ENCODE measurements at places on chromosomes 13 and 19.

- DNase-seq, result no peak
These were observed 867.1 kb downstream of the UQCRFS1 start for GRCh38 chr19:28345811-28346210.

- no peak for DNase-seq
These were observed 6.3 kb downstream of the PNKP start for GRCh38 chr19:49861107-49861506.

GRCh38 chr13:48160606-48161278 lies 65.8 kb upstream of the MED4 start:
- DNase-seq, result no peak

- DNase-seq, result no peak
These were observed 25.2 kb downstream of the KCTD15 start for GRCh38 chr19:33821871-33822270.

DNA sequence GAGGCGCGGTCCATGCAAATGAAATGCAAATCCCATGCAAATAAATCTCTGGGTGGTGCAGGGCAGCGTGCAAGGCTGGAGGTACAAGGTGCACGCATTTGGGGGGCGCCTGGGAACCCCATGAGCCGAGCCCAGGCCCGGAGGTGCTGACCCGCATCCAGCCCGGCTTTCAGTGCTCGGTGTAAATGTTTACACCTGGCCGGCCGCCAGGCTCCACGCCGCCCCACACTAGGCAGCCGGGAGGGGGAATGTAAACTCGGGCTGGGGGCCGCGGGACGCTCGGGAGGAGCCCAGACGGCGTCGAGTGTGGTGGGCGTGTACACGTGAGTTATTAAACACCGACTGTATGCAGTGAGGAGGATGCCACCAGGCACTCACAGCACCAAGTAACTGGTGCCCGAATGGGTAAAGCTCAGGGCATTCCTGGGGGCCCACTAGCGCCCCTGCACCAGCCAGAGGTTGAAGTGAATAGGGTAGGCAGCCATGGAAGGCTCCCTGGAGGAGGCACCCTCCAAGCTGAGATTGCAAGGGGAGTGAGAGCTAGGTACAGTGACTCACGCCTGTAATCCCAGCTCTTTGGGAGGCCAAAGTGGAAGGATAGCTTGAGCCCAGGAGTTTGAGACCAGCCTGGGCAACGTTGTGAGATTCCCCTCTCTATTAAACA lies 17.2 kb downstream of the FUT6 start:
- DNase-seq, result no peak

DNA sequence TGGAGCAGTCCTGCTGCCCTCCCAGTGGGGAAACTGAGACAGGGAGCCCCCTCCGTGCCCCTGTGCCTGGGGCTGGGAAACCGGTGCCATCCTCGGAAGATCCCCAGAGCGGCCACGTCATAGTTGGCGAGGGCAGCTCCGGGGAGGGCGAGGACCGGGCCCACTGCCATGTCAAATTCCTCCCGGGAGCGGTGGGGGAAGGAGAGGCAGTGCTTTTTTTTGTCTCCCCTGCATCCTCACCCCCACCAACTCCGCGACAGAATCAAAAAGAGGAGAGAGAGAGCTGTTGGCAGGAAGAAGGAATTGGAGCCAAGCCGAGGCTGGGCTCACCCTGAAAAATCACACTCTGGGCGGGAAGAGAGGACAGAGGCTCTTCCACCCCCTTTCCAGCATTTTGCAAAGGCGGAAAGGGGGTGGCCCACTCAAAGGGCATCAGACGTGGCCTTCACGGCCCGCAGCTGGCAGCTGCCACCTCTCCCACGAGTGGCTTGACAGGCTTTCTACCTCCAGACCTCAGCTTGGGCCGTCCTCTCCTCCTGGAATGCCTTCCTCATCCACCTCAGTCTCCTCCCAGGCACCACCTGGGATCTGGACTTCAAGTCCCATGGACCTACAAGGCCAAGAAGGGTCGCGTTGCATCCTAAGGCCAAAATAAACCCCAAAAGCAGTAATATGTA lies 19.6 kb upstream of the NFIC start:
- DNase-seq, result peak; percentile 88

DNA sequence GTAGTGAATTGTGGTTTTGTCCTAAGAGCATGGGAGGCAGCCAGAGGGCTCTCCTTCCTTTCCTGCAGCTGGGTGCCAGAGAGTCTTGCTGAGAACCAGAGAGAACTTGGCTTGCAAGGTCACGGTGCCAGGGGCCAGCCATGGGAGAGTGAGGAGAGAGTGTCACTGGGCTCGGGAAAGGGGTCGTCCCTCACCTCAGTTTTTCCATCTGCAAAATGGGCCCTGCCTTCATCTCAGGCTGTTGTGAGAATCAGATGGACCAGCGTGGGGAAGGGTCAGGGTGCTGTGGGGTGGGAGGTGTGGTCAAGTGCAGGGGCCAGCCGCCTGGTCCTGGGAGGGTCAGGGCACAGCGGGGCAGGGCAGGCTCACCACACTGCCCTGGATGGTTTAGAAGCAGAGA lies 7.3 kb downstream of the LRP3 start:
- DNase-seq, result no peak

GRCh38 chr13:60925686-60926085 lies 490.0 kb downstream of the PCDH20 start:
- no peak for DNase-seq

- DNase-seq, result no peak
These were observed 88.4 kb downstream of the NALCN start for GRCh38 chr13:101327871-101328270.

- no peak for DNase-seq
These were observed 1.6 kb downstream of the SPINT2 start for GRCh38 chr19:38265921-38266429.

- DNase-seq, result no peak
These were observed 22.1 kb downstream of the MIPEP start for GRCh38 chr13:23867027-23867491.

DNA sequence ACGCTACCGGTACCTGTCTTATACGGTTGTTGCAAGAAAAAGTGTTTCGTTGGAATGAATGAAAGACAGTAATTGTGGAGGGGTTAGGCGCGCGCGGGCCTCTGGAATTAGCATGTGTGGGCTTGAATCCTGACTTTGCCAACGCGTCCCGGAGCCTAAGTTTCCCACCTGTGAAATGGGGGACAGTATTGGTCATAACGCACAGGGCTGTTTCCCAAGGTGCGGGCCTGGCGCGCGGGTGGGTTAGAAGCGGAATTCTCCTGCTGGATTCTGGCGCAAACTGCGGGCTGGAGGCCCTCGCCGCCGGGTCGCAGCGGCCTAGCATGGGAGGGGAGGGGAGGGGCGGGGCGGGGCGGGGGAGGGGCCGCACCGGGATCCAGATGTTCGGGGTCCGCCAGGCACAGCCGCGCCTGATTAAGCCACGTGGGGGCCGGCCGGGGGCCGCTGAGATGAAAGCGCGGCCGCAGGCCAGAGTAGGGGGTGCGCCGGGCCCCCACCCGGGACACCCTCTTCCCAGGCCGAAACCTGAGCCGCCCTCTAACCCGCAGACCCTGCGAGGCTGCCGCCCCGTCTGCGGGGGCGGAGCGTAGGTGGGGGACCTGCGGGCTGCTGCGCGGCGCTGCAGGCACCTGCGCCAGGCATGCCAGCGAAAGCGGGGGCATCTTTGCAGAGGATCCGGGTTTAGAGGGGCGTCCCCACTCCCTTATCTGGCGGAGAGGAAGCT lies 1.2 kb upstream of the TMEM59L start:
- no peak for DNase-seq

DNA sequence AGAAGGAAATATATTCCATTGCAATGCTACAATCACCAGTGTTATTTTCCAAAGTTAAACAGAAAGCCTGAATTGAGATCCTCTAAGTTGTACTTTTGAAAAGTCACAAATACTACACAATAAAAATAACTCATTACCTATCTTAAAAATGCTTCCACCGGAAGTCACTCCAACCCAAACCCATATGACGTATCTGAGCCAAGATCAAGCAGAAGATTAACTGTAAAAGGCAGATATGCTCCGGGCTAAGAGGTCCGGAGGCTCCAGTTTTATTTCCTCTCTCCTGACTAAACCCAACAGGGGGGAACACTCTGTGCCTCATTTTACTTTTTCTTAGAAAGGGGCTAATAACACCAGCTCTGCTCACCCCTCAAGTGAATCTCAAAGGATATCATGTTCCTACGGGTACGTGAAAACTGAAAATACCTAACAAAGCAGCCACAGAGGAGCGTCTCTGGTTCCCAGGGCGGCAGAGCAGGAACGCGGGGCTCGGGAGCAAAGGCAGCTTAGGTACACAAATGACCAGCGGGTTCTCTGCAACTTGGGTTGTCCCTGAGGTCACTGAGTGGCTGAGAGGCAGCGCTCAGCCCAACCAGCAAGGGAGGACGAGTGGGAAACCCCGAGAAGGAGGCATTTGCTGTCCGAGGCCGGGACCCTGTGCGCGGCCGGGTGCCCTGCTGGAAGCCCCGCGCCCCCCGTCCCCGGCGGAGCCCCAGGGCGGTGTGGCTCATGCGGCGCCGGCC lies 750 bp downstream of the RAB20 start:
- DNase-seq, result no peak

DNA sequence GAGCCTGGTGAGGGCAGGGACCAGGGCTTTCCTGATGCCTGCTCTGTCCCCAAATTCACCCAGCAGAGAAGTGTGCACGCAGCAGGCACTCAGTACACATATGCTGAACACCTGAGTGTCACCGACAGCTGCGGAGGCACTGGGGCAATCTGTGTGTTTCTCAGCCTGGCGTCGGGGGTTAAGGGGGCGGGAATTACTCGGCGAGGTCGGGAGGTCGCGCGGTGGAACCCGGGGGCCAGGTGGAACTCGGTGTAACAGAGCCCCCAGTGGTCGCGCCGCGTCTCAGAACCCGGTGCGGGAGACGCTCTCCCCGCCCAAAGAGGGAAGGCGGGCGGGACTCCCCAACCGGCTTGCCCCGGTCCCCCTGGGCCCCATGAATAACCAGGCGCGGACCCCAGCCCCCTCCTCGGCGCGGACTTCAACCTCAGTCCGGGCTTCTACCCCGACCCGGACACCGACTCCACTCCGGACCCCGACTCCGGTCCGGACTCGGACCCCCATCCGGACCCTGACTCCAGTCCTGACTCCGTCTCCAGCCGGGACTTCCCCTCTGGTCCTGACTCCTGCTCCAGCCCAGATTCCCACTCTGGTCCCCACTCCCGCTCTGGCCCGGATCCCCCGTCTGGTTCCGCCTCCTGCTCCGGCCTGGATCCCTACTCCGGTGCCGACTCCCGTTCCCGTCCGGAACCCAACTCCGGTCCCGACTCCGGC lies at the start of gene SELENOV:
Gene SELENOV (plus strand): TSS at position 300 of the 711 bp plus-strand sequence. CDS start 74 bp downstream, at position 374.
- DNase-seq, result no peak

GRCh38 chr19:1646659-1647453 lies 5.6 kb downstream of the TCF3 start:
- no peak for DNase-seq

- DNase-seq, result no peak
These were observed 713 bp downstream of the KRI1 start for GRCh38 chr19:10565028-10565566.

- DNase-seq, result no peak
These were observed at the start of gene ETFB for GRCh38 chr19:51365965-51366388. TSS of gene ETFB (minus strand) at chr19:51366388. CDS start at chr19:51366326, 62 bp downstream.

GRCh38 chr19:48346191-48346590 lies 17.5 kb downstream of the TMEM143 start:
- DNase-seq, result no peak

DNA sequence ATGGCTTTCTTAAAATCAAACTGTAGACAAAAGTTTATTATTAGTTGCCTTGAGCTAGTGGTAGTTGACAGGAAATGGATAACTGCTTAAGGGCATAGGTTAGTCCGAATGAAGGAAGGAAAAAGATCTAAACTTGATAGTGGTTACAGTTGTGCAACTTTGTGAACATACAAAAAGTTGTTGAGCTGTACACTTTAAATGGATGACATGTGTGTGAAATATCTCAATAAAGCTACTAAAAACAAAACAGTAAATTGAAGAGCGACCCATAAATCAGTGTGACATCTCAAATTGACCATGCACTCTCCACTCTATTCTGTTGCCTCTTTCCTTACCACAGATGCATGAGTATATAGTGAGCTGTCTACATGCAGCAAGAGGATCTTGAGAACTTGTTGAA lies 1757.8 kb downstream of the PCDH9 start:
- DNase-seq, result no peak

- no peak for DNase-seq
These were observed 4.5 kb upstream of the LAIR1 start for GRCh38 chr19:54369082-54369687.

All from globus pallidus (tissue), 1 donor.